Stimulated activated CD4-positive, alpha-beta T cell treated with anti-CD3 and anti-CD28 coated beads, Interleukin-1b, Interleukin-23, amount 100 ng/mL, for 4 hours (primary cell): ENCODE measurements at places on chromosomes 1 and 21.

GRCh38 chr1:50522691-50523342, 99.6 kb upstream of the DMRTA2 start:
- DNase-seq: no peak

DNA sequence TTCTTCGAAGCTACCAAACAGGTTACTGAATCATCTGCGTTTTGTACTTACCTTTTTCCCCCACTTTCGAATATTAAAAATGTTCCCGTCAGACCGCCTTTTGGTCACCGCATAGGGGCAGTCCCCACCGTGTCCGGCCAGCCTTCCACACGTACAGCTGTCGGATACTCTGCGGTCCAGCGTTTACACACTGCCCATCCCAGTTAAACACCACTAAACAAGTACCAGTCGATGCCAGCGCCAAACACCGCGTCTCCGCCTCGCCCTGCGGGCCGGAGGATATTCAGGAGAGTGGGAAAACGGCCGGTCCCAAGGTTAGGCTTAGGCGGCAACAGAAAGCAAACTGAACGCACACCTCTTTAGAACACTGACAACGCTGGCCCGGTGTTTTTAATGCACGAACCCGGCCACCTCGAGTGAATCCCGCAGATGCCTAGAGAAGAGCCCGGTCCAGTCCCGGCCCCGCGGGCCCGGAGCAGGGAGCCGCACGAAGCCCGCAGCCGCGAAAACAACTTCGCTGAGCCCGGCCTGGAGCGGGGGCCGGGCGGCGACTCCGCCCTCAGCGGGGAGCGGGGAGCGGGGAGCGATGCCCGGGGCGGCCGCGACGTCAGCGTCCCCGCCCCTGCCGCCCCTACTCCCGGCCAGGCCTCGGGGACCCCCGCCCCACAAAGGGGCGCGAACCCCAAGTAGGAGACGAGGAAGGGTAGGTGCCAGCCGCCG, 730 bp upstream of the PHF13 start:
- no peak for DNase-seq

DNA sequence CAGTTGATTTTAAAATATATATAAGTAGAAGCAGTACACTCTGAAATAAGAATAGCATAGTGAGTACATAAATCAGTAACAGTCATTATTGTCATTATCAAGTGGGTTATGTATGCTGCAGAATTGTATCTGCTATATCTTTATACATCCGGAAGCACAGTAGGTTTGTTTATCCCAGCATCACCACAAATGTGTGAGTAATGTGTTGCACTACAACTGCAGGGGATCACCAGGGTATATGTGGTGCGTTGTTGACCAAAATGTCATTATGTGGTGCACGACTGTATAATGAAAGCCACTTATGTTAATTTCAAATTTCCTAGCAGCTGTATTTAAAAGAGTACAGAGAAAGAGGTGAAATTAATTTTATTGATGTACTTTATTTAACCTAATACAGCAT, 87.7 kb upstream of the GADD45A start:
- no peak for DNase-seq

- no peak for DNase-seq
Measured at GRCh38 chr1:11492235-11492634, 13.3 kb downstream of the DISP3 start.

DNA sequence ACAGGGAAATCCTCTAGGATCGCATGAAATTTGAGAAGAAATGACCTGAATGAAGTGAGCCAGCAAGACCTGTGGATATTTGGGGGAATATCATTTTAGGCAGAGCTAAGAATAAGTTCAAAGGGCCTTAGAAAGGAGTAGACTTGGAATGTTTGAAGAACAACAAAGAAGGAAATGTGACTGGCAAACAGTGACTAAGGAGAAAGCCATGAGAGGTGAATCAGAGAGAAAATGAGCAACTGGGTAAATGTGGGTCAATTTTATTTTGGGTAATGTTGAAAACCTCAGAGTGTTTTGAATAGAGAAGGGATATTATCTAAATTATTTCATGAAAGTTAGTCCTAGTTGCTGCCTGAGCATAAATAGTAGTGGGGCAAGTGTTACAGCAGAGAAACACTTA, 672.8 kb downstream of the LMO4 start:
- no peak for DNase-seq

GRCh38 chr1:98781906-98782305, 120.4 kb downstream of the SNX7 start:
- no peak for DNase-seq

DNA sequence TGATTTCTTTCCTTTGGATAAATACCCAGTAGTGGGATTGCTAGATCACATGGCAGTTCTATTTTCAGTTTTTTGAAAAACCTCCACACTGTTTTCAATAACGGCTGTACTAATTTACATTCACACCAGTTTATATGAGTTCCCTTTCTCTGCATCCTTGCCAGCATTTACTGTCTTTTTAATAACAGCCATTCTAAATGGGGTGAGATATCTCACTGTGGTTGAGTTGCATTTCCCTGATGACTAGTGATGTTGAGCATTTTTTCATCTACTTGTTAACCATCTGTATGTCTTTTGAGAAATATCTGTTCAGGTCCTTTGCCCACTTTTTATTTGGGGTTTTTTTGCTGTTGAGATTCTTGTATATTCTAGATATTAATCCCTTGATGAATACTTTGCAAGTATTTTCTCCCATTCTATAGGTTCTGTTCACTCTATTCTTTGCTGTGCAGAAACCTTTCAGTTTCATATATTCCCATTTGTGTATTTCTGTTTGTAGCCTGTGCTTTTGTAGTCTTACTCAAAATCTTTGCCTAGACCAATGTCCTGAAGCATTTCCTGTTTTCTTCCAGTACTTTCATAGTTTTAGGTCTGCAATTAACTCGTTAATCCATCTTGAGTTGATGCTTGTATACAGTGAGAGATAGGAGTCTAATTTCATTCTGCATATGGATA, 7.3 kb downstream of the HENMT1 start:
- no peak for DNase-seq

GRCh38 chr1:206066479-206067171, 13.7 kb downstream of the RHEX start:
- no peak for DNase-seq

GRCh38 chr1:82625537-82625936, 824.8 kb downstream of the ADGRL2 start:
- DNase-seq: no peak

GRCh38 chr1:70993798-70994197, 53.8 kb downstream of the PTGER3 start:
- no peak for DNase-seq

GRCh38 chr1:71390518-71390917, 309.7 kb upstream of the ZRANB2 start:
- no peak for DNase-seq

- no peak for DNase-seq
Measured at GRCh38 chr1:227919906-227920305, 27.8 kb downstream of the WNT9A start.

DNA sequence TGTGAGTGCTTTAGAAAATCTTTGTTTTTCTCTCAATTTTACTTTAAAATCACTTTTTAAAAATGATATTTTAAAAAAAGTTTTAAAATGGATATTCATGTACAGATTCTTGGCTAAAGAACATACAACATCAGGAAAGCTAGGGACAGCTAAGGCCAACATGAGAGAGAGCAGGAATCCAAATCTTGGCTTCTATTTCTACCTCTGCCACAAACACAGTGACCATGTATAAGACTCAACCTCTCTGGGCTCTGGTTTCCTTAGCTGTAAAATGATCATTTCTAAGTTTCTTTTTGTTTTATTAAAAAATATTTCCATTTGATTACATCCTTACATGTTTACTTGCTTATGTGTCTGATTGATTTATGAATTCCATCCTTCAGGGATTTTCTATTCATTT, 1.2 kb downstream of the VCAM1 start:
- DNase-seq: no peak

DNA sequence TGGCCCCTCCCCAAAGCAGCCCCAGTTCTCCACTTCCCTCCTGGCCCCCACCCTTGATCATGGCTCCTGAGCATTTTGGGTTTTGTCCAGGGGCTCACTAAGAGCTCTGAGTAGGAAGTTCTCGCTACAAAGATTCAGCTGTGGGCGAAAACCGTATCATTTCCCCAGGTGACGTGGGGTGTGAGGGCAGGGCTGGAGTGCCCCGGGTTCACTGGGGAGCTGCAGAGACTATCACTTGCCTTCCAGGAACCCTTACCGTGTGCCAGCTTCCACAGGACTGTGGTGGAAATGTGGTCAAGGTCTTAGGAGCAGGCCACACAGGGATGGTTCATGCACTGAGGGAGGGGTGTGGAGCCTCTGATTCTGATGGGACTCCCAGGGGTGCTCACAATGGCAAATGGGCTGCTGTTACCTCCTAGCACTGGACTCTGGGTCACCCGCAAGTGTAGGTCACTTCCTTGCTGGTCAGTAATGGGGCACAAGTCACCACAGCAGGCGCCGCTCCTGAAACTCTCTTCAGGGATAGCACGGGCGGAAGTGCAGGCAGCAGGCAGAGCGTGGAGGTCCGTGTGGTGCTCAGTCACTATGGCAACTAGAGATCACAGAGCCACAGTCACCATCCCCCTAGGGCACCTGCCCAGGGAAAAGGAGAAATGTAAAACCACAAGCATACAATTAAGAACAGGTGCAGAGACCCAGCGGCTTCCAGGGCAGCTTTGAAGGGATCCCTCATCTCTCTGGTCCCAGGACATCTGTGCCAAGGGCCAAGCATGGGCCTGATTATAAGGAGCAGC, 35.4 kb downstream of the RSPH1 start:
- no peak for DNase-seq

DNA sequence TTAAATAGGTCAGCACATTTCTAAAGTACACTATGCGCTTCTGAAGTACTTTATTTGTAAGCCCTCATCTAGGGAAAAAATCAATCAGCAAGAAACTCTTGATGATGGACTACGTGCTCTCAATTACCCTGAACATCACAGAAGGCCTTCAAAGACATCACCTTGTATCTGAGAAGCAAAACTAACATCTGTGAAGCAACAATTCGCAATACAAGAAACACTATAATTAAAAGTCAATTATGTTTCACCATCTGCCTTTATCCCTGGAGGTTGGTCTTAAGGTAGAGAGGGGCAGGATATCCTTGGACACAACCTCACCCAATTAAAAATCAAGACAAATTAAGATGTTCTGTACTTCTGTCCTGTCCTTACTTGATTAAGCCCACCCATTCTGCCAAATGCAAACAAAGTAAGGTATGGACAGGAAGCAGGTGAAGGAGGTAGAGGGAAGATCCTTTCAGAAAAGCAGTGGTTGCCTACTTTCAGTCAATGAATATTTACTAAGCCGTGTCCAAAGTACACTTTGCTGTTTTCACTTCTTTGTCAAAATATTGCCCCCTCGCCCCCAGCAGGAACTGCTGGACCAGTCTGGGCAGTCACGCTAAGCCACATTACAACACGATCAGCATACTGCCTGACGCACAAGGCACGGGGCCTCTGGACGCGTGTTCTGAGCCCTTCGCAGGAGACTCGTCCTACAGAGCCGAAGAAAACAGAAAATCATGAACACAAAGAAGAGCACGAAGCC, 887 bp downstream of the SLC19A2 start:
- peak; percentile 15 for DNase-seq

DNA sequence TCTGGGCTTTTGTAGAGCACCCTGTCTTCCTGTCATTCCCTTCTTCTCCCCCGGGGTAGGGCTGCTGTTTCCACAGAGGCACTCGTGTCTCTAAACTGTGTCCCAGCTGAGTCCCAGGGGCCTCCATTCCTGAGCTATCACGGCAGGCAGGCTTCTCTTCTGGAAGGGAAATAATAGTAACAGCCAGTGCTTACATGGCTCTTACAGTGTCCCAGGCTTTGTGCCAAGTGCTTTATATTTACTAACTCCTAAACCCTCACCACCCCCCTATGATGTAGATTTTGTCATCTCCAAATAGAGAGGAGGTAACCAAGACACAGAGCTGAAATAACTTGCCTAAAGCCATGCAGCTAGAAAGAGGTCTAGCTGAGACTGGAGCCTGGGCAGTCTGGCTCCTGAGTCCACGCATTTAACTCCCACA, 1.4 kb upstream of the CELF3 start:
- DNase-seq: no peak

DNA sequence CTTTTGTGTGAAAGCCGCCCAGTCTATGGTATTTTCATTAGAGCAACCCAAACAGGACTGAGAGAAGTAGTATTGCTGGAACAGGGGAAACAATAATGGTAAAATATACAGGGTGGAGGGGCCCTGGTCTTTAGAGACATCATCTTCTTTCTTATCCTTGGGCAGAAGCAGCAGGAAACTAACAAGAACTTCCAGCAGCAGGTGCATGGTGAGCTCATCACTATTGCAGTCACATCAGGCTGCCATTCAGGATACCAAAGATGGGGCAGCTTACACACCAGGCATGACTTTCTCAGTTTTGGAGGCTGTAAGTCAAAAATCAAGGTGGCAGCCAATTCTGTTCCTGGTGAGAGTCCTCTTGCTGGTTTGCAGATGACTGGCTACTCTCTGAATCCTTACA, 478.3 kb upstream of the RUNX1 start:
- DNase-seq: no peak

GRCh38 chr1:7527733-7528045, 243.4 kb upstream of the VAMP3 start:
- no peak for DNase-seq

DNA sequence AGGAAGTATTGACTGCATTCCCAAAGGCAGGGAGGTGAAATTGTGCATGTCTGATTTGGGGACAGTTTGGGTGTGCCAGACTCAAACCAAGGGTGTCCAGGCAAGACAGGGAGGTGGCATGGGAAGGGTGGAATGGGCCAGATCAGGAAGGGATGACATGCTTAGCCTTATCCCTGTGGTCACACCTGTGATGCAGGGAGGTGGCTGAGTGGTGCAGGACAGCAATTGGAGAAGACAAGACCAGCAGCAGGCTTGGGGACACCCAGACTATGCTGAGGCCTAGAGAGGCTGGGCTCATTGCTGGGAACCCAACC, 4.0 kb downstream of the FOXO6 start:
- no peak for DNase-seq

DNA sequence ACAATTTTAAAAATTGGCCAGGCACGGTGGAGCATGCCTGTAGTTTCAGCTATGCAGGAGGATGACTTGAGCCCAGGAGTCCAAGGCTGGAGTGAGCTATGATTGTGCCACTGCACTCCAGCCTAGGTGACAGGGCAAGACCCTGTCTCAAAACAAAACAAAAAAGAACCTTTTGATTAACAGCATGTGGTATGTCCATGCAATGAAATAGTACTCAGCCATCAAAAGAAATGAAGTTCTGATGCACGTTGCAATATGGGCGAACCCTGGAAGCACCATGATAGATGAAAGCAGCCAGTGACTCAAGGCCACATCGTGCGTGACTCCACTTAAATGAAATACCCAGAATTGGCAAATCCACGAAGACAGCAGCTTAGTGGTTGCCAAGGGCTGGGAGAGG, 47.5 kb downstream of the FBXO2 start:
- no peak for DNase-seq

- no peak for DNase-seq
Measured at GRCh38 chr1:218348628-218349071, 3.5 kb downstream of the TGFB2 start.

DNA sequence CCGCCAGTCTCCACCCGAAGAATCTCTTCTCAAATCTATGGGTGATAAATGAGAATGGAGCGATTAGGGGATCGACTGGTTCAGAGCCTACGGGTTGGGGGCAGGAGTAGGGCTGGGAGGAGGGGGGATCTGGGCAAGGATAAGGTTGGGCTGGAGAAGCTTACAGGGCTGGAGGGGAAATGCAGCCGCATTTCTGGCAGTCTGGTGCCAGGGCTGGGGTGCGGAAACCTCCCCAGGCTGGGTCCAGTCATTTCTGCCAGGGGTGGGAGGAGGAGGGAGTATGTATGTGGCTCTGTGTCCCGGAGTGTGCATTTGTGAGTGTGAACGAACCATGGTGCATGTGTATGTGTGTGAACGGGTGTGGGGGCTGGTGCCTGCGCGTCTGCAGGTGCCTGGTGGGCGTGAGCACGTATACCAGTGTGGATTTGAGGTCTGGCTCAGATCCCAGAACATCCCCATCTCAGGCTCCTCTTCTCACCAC, 10.2 kb downstream of the C1orf216 start:
- DNase-seq: no peak
